Foreskin melanocyte (primary cell): ENCODE measurements at places on chromosomes 1 and 21.
A peak's percentile ranks its signal among the peaks of the same experiment; 100 is the strongest.

DNA sequence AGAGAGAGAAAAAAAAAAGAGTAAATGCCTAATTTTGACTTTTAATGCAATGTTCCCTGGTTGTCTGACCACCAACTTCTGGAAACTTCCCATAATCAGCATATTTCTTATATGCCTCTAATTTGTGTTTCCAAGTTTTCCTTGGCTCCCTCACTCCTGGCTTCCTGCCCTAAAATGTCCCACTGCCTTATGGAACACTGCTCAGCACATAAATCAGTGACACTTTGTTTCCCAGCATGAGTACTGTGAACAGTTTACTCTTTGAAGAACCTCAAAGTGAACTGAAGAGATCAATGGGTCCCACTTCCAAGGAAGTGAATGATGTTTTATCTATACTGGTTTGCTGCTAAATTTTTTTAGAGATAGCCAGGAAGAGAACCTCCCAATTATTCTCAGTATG lies 271.3 kb upstream of the PRMT6 start:
- no peak for DNase-seq

- no peak for DNase-seq
Measured at GRCh38 chr1:55286856-55287602, 71.9 kb upstream of the USP24 start.

DNA sequence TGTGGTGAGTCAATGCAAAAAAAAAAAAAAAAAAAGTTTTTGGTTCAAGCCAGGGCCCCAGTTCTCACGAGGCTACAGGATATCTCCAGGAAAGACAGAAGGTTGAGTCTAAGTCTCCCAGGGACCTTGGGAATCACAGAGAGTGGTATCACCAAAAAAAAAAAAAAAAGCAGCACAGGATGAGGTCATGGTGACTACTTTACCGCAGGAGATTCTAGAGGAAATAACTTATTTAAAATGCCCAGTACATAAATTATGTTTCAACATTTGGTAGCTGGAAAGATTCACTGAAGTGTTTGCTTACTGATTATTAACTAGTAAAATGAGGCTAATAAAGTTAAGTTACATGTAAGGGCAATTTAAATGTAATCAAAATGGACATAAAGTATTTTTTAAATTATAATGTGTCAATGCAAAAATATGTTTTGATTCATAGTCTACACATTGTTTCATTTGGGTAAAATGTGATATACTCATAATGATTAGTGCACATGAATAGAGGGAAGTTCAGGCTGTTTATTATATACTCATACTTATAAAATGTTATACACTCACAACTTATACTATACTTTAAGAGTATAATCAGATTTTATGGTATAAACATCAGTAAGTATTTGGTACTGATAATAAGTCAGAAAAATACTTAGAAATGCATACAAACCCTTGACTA lies 84.1 kb downstream of the PLPPR5 start:
- DNase-seq = no peak

GRCh38 chr1:109598655-109599054 lies 20.8 kb downstream of the GNAT2 start:
- no peak for DNase-seq

- no peak for DNase-seq
Measured at GRCh38 chr1:151947140-151947539, 37.8 kb upstream of the THEM4 start.

DNA sequence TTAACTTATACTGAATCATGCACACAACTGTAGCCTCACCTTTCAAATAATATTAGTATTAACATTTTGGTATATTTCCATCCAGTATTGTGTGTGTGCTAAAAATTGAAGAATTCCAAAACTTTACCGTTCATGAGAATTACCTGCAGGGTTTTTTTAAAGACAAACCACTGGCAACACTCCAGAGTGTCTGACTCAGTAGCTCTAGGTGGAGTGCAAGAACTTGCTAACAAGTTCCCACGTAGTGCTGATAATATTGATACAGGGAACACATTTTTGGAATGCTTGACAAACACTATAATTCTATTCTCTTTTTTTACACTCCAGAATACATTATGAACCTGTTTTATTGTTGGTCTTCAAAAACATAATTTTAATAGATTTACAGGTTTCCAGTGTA lies 27.7 kb upstream of the SLC5A9 start:
- DNase-seq = no peak

DNA sequence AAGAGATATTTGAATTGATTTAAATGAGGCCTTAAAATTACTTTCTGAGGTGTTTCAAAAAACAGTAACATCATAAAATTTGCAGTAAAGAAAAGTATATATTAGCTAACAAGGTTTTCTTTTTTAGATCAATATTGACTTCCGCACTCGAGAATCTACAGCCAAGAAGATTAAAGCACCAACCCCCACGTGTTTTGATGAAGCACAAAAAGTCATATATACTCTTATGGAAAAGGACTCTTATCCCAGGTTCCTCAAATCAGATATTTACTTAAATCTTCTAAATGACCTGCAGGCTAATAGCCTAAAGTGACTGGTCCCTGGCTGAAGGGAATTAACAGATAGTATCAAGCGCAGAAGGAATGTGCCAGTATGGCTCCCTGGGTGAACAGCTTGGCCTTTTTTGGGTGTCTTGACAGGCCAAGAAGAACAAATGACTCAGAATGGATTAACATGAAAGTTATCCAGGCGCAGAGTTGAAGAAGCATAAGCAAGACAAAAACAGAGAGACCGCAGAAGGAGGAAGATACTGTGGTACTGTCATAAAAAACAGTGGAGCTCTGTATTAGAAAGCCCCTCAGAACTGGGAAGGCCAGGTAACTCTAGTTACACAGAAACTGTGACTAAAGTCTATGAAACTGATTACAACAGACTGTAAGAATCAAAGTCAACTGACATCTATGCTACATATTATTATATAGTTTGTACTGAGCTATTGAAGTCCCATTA lies 3.6 kb downstream of the RGS1 start:
- DNase-seq = no peak

- DNase-seq = no peak
Measured at GRCh38 chr1:93848350-93848883, 30.6 kb downstream of the DNTTIP2 start.

- no peak for DNase-seq
Measured at GRCh38 chr1:84742653-84743052, 52.4 kb upstream of the SSX2IP start.

DNA sequence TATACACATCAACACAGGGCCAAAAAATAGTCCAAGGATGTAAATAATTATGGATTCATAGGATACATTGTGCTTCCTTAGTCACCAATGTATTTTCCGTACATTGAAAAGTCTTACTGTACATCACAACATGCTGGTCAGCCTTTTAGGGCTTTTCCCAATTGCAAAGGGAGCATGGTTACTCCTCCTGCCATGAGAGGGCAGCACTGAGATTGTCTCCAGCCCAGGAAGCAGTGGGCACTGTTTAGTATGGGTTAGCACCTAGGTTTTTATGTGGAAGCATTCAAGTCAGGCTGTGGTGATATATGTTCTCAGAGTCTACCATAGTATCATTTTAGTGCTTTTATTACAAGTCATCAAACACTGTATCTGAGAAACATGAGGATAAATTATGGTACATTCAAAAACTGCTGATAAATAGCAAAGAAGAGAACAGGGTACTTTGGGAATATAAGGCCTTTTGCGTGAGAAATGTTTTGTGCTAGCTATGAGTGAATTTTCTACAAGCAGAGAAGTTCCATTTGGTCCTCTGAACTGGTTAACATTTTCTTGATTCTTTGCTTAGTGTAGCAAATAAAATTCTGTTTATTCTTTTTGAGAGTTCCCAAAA lies 34.0 kb downstream of the ST6GALNAC5 start:
- peak; percentile 24 for DNase-seq

DNA sequence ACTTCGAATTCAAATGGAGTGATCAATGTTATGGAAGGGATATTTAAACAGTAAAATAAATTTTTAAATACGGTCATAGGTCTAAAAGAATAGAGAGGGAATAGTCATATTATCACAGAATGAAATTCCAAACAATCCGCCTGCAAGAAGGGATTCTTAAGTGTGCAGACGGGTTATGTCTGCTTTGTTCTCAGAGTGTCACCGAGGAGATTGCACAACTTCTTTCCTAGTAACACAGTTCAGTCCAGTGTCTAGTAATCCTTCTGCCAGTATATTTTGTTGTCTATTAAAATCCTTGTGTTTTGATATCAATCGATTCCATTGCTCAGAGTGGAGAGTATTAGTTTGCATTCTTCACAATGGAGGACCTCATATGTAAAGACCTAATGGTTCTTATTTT lies 48.4 kb downstream of the LRRC53 start:
- DNase-seq = no peak

- DNase-seq = no peak
Measured at GRCh38 chr1:242836423-242836822, 311.9 kb upstream of the PLD5 start.

DNA sequence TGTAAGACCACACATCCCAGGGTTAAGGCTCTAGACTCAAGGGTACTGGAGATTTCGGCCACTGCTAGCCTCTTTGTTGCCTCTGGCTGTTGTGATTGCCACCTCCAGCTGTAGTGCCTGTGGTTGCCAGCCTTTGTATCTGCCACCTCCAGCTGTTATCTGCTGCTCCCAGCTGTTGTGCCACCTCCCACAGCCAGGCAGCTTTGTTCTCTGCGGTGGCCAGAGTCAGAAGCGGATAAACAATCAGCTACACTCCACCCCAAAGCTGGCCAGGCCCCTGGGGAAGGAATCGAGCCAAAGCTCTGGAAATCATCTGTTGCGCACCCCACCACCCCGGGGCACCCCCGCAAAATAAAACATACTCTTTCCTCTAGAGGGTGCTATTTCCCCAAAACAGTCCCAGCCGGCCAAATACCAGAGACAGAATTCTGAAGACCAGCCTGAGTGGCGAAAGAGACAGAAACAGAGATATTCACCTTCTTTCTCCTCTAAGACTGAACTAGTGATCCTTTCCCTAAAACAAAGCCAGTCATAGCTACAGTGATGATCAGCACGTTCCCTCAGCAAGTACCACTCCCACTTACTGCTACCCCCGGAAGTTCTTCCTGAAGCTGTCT lies 14.8 kb upstream of the PIGM start:
- DNase-seq = peak; percentile 32

- no peak for DNase-seq
Measured at GRCh38 chr1:36366091-36366661, 19.5 kb downstream of the STK40 start.

- DNase-seq = no peak
Measured at GRCh38 chr21:42671778-42672593, 18.6 kb downstream of the PDE9A start.

DNA sequence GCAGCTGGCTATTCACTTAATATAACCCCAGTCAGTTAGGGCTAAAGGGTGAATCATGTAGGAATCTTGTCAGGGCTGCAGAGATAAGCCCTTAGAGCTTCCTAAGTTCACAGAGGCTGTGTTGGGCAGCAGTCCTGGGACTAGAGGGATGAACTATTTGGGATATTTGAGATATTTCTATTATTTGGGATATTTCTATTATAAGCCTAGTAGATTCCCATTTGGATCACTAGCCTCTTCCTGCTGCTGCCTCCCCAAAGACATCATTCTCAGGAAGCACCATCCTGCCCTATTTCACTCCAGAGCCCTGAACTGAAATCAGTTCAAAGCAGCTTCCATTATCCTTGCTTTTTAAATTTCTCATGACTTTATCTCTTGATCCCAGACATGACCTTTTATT lies 501.3 kb downstream of the NUF2 start:
- no peak for DNase-seq

GRCh38 chr1:245085508-245086095 lies 69.2 kb upstream of the KIF26B start:
- no peak for DNase-seq

GRCh38 chr1:90262791-90263190 lies 267.9 kb downstream of the ZNF326 start:
- DNase-seq = no peak

DNA sequence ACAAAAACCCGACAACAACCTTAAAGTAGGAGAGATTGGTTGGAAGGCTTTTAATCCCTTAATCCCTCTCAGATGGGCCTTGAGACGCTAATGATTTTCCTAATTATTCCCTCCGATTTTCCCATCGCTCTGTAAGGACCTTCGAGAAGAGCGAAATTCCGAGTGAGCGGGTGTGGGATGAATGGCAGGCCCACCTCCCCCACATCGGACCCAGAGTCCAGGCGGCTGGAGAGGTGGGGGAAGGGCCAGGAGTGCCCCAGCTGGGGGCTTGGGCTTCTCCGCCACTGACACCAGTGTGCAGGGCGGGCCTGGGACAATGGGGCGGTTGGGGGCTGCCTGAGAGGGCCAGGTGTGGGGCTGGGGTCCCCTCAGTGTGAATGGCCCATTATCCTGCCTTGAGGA lies 23.4 kb downstream of the RHBG start:
- no peak for DNase-seq

DNA sequence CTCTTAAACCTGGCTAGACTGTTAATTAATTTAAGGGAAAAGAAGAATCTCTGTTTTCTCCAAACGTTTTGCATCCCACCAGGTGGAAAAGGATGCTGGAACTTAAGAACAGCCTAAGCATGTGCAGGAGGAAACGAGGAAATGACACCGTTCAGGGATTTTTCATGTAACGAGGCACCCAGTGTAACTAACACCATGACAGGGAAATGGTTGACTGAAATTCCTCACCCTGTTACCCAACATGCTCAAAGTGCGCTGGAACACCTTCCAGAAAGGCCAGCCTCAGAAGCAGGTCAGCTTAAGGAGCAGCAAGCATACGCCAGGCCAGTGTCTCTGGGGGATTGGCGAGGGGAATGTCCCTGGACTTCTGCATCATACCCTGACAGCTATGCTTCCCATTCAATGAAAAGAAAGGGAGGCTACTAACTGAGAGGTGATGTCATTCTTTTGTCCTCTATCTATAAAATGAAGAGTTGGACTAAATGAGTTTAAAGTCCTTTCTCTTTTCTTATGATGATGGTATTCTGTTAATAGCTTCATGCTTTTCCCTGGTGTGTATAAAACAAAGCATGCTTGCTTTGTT lies 21.6 kb downstream of the TNN start:
- DNase-seq = no peak

DNA sequence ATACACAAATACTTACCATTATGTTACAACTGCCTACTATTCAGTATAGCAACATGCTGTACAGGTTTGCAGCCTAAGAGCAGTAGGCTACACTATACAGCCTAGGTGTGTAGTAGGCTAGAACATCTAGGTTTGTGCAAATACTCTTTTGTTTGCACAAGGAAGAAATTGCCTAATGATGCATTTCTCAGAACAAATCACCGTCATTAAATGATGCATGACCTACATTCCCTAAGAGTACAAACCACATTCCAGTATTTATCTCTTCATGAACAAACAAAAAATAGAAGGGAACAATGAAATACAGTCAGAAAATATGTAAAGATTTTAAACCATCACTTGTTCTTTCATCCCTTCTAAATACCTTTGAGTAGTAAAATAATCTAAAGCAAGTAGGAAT lies 109.7 kb upstream of the HP1BP3 start:
- DNase-seq = peak; percentile 7

GRCh38 chr1:36323636-36324352 lies at the start of gene EVA1B:
TSS of gene EVA1B (minus strand) at chr1:36323645. CDS start at chr1:36323037, 608 bp downstream.
- peak; percentile 58 for DNase-seq

GRCh38 chr1:154176337-154176736 lies 15.6 kb downstream of the TPM3 start:
- peak; percentile 84 for DNase-seq

GRCh38 chr21:43741423-43742096 lies 22.6 kb downstream of the PDXK start:
- no peak for DNase-seq
